ENCODE measurements at places on chromosomes 7 and 10.
A peak's percentile ranks its signal among the peaks of the same experiment; 100 is the strongest.

DNA sequence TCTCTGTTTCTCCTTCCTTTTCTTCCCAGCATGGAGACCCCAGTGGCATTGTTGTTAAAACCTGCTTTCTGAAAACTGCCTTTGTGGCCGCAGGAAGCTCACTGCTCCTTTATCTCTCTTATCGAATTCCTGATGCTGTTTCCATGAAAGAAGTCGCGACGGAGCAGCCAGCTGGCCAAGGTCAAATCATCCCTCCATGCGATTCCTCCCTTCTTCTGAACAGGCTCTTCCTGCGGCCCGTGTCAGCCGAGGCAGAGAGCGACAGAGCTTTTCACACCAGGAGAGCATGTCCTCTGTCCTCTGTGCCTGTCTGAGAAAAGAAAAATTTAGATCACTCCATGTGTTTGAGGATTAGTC lies 242.1 kb upstream of the PITRM1 start:
- no peak for DNase-seq

- no peak for DNase-seq
These were observed 650.8 kb downstream of the LRMDA start for GRCh38 chr10:76082232-76082631.

DNA sequence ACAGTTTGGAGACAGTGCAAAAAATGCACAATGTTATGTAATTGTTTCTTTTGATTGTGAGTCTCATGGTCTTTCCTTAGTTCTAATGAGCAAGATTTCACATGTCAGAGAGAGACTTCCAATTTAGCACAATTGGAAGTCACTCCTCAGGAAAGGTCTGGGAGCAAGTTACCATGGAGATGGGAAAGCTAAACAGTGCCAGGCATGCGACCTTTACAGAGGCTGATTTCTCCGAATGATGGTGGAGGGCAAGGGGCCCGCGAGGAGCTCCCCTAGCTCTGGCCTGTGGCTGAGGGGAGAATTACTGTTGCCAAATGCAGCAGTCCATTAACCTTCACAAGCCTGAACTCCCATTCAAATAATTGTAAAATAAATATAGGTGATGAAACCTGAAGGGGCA lies 59.3 kb downstream of the CDCA7L start:
- DNase-seq: no peak

DNA sequence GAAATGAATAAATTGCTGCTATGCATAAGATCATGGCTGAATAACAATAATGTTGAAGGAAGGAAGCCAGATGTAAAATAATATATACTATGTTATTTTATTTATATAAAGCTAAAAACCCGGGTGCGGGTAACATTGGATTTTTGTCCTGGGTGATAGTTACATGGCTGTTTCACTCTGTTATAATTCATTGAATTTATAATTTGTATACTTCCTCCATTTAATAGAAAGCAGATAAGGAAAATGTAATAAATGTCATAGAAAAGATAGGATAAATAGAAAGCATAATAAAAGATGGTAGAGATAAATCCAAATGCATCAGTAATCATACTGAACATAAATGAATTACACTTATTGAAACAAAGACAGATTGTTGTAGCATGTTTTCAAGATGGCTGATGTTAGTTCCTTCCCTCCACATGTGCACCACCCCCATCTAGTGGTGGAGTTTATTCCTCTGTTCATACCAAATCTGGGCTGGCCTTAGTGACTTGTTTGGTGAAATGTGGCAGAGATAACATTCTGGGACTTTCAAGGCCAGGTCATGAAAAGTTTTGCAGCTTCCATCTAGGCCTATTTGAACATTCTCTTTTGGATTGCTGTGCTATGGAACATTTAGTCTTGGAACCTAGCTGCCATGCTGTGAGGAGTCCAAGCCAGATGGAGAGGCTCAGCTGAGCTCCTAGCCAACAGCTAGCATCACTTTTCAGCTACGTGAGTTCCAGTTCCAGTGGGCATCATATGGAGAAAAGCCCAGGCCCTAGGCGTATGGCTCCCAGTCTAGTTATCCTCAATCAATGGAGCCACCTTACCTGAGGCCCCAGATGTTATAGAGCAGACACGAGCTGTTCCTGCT lies 46.9 kb downstream of the AHCYL2 start:
- DNase-seq: peak; percentile 14

GRCh38 chr10:71005337-71006305 lies 117.3 kb upstream of the PCBD1 start:
- DNase-seq: no peak

- no peak for DNase-seq
These were observed 29.3 kb downstream of the KLF6 start for GRCh38 chr10:3755440-3756359.

- no peak for DNase-seq
These were observed 27.9 kb upstream of the CDK14 start for GRCh38 chr7:90568213-90568612.

- DNase-seq: no peak
These were observed 255.9 kb downstream of the DNAJB9 start for GRCh38 chr7:108825581-108825909.

DNA sequence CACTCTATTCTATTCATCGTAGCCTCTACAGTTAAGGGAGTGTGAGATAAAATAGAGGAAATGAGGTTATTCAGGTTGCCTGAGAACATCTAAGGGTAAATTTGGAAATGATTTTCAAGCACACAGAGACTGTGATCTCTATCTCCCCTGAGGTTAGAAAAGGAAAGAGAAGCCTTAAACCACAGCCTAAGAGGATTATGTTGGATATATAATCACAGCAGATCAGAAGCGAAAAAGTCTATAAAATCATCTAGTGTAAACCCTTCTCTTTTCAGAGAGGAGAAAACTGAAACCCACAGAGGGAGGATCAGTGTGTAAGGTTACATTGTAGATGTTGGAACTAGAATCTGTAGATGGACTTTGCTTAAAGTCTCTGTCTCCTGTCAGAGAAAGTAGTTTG lies 90.6 kb upstream of the SEMA3E start:
- no peak for DNase-seq

- no peak for DNase-seq
These were observed 53.8 kb upstream of the PFKFB3 start for GRCh38 chr10:6148908-6149307.

DNA sequence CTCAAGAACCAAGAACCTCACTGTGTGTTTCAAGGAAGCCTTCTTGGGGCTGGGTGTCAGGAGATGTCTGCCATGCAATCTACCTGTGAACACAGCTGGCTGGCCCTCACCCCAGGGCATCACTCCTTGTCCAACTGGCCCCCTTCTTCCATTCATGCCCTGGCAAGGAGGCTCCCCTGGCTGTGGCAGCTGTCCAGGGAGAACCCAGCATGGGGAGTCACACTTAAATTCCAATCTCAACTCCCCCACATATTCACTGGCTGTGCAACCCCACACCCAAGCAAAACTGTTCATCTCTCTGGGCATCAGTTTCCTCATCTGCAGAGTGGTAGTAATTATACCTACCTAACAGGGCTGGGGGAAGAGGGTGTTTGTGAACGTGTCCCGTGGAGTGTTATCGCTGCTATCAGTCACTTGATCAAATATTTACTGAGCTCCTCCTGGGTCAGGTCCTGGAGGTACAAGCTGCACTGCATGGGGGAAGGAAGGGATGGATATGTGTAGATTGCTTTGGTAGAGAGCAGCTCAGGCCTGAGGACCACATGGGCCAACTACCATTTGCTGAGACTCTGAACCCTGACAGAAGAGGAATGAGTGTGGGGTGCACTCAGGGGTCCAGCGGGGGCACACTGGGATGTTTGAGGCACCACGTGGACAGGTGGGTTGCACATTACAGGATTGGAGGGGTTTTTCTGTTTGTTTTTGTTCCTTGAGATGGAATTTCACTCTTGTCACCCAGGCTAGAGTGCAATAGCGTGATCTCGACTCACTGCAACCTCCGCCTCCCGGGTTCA lies 2.1 kb upstream of the GPRIN2 start:
- DNase-seq: no peak

DNA sequence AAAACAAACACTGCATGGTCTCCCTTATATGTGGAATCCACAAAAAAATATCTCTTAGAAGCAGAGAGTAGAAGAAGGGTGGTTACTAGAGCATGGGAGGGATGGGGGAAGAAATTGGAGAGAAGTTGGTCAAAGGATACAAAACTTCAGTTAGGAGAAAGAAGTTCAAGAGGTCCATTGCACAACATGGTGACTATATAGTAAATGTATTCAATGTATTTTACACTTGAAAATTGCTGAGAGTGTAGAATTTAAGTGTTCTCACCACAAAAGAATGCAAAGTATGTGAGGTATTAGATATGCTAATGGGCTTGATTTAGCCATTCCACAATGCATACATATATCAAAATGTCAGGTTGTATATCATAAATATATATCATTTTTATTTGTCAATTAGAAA lies 232.0 kb upstream of the CELF2 start:
- DNase-seq: no peak

- DNase-seq: no peak
These were observed 184.2 kb downstream of the WDR37 start for GRCh38 chr10:1240341-1240775.

- no peak for DNase-seq
These were observed 59.4 kb downstream of the CDK14 start for GRCh38 chr7:90655566-90655965.

GRCh38 chr10:102546606-102547320 lies 43.0 kb downstream of the SUFU start:
- no peak for DNase-seq

DNA sequence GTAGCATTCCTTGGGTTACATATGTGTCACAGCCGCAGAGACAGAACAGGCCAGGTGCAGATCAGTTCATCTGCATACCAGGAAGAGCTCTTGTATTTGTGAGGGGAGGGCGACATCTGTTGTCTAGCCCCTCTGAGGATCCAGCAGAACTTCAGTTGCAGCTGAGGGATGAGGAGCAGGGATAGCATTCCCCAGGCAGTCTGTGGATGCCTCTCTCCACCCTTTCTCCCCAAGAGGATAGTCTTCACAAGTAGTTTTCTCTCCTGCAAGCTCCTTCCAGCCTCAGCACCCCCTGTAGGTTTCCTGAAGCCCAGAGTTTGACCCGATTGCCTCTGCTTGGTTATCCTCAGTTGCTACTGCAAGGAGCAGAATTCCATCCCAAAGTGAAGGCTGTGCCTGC lies 2.6 kb downstream of the SCD start:
- no peak for DNase-seq

DNA sequence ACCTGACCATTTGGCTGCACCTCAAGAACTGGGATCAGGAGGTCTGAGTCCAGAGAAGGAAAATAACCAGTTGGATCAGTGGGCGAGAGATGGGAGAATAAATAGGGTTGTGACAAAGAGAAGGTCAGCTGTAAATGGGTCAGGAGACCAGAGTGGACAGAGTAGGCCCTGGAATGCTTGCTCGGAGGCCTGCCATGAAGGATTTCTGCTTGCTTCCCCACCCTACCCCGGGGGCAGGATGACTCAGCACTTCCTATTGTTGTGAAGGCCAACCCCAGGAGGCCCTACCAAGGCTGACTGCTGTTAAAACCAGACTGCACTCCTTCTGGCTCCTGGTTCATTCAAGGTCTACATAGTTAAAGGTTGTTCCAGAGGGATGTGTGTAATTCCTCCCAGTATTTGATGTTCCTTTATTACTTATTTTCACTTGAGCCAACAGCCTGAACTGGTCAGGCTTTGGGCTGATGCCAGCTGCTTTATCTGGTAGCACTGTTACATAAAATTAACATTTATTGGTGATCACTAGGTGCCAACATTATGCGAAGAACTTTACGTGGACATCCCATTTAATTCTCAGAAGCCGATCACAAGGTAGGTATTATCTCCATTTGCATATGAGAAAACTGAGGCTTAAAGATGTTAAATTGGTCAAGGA lies 27.3 kb upstream of the IFRD1 start:
- DNase-seq: peak; percentile 1

GRCh38 chr10:3902054-3902808 lies 117.2 kb upstream of the KLF6 start:
- DNase-seq: no peak

DNA sequence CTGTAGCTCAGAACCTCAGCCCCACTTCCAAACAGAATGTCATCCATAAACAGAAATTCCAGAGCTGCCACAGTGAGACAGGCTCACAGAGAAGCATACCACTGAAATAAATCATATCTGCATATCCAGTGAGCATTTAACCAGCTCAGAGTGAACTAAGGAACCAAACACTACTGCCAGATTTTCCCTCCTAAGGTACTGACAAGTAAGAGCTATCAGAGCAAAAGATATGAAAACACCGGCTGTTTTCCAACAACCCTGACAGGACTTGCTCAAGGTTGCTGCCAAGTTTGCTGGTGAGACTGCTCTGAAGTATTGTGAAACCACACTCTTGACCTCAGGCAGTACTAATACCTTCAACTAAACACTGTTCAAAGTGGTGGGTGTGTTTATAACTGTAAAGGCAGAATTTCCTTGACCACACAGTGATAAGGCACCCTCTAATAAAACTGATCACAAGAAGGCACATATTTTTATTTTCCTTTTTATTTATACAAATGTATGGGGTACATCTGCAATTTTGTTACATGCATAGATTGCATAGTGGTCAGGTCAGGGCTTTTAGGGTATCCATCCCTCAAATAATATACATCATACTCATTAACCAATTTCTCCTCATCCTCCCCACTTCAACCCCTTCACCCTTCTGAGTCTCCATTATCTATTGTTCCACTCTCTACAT lies 18.3 kb downstream of the SGMS1 start:
- no peak for DNase-seq

GRCh38 chr7:3591944-3592343 lies 290.9 kb downstream of the SDK1 start:
- DNase-seq: no peak

DNA sequence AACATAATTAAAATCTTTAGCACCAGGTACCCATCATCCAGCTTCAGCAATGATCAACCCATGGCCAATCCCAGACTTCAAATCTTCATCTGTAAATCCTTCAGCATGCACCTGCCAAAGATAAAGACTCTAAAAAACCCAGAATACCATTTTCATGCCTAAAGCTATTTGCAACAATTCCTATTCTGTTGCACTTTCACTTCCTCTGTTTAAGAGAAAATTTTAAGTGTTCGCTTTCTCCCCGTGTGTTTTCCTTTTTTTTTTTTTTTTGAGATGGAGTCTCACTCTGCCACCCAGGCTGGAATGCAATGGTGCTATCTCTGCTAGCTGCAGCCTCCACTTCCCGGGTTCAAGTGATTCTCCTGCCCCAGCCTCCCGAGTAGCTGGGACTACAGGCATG lies 31.8 kb upstream of the HTR5A start:
- no peak for DNase-seq

- DNase-seq: no peak
These were observed 481.5 kb upstream of the AKR1E2 start for GRCh38 chr10:4344492-4344994.

- no peak for DNase-seq
These were observed 48.7 kb downstream of the LSMEM1 start for GRCh38 chr7:112529521-112529920.
